ENCODE measurements at places on chromosomes 4 and X.

- DNase-seq = no peak
Measured at GRCh38 chr4:17511051-17511450, 839 bp downstream of the QDPR start.

DNA sequence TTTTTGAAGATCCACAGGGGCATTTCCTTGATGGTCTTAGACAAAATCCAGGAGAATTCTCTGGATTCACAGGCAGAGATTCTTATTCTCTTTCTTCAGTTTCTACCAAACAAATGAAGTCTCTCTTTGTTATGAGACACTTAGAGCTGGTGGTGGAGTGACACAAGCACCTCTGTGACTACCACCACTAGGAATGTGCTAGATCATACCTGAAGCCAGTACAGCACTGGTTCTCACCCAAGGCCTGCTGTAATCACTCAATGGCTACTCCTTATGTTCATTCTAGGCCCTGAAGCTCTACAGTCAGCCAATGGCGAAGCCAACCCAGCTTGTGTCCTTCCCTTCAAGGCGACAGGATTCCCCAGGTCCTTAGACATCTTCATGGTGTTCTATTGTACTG lies 482.3 kb downstream of the TRAM1L1 start:
- DNase-seq = no peak

GRCh38 chr4:74934016-74934831 lies 1.3 kb downstream of the PARM1 start:
- no peak for DNase-seq

DNA sequence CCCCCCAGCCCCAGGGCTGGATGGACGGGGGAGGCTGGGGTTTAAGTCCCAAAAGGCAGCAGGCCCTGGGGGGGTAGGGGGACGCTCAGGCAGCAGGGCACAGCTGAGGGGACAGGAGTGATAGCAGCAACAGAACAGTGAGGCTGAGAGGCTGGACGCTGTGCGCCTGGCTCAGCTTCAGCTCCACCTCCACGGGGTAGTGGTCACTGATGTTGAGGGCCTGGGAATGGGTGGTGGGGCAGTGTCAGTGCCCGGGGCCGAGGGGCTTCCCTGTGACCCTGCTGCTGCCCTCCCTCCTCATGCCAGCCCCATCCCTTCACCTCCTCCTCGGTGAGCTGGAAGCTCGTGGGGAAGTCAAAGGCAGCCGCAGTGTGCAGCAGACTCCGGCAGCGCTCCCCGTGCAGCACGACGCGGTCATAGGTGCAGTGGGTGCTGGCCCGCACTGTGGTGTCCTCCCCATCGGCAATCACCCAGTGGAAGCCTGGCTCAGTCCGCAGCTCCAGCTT lies 4.5 kb downstream of the RPL10 start:
- DNase-seq = no peak

- DNase-seq = no peak
Measured at GRCh38 chrX:133849676-133850075, 135.7 kb downstream of the GPC3 start.

Measured in NCI-H187 (cell line).